ENCODE measurements at places on chromosomes 5 and 9. TPM values are rescaled to one million over a fixed set of nuclear protein-coding genes. Genes with fewer than 3 reads are reported as not detected.

- H3K27ac ChIP-seq = no peak overlapping the region
- H3K36me3 ChIP-seq = no peaks in the 10 kb centered on the region
- H3K4me1 ChIP-seq = peaks cover 6% of the 10 kb centered on the region
- no peak for DNase-seq
- no peak overlapping the region for H3K4me3 ChIP-seq
Observed at GRCh38 chr5:55694152-55694830, 17.8 kb downstream of the SLC38A9 start.

IL5 gene
- total RNA-seq = not detected

DNA sequence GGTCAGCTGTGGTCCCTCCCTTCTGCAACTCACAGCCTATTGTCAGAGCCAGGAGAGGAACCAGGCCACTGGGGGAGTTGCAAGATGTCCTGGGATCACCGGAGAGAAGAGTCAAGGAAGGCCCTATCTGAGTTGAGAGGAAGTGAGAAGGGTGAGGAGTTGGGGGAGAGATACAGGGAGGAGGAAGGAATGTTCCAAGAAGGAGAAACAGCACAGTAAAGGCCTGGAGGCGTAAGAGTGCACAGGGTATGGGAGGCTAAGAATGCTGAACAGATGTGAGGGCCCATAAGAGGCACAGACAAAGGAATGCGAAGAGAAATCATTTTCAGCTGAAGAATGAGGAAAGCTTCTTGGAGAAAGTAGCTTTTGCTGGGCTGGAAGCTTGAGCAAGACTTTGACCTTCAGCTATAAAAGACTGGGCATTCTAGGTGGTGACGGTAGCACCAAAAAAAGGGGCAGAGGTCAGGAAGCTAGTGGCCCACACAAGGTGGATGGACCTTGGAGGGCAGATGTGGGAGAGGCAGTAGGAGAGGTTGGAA lies 21.6 kb upstream of the CSF1R start:
- H3K36me3 ChIP-seq = no peaks in the 10 kb centered on the region
- H3K4me3 ChIP-seq = no peak overlapping the region
- peak overlapping the region; percentile 19 for H3K27ac ChIP-seq
- DNase-seq = no peak
- H3K4me1 ChIP-seq = peaks cover 2% of the 10 kb centered on the region

- no peaks in the 10 kb centered on the region for H3K36me3 ChIP-seq
- no peak overlapping the region for H3K27ac ChIP-seq
- no peak overlapping the region for H3K4me3 ChIP-seq
Observed at GRCh38 chr5:139524446-139524845, 36.7 kb upstream of the UBE2D2 start.

LVRN gene
- total RNA-seq = 0.45 TPM

- no peak for DNase-seq
- no peak overlapping the region for H3K27ac ChIP-seq
Observed at GRCh38 chr5:17103461-17103860, 114.0 kb upstream of the BASP1 start.

DNA sequence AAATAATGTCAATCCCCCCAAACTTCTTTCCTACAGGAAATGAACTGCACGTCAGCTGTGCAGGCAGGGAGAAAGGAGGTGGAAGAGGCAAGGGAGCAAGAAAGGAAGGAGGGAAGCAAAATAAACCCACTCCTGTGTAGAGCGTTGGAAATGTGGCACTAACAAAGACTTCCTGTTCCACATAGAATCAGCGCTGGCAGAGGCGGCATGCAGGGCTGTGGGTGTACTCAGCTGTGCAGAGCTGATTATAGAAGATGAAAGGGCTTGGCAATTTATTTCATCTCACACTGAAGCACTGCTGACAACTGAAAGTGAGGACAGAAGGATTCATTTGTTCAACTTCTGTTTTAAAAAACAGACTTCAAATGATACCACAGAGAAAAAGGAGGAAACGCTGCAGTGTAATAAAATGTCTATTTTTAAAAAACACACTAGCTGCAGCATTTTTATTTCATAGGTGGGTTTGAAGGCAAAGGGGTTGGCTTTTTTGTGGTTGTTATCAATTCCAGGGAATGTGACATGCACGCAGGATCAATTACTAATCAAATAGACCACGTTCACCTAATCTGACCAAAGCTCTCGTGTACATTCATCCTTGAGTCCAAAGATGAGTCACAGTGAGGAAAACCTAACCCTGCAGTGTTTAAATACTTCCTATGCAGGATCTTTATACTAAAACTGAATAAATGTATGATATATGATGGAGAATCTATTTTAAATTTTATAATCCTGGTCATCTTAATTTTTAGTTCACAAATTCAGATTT lies 583.5 kb downstream of the ZNF608 start:
- no peaks in the 10 kb centered on the region for H3K36me3 ChIP-seq
- H3K4me1 ChIP-seq = peaks cover 6% of the 10 kb centered on the region
- H3K27ac ChIP-seq = no peak overlapping the region
- no peak overlapping the region for H3K4me3 ChIP-seq

SPATA31D4 gene
- not detected for total RNA-seq

CCDC187 gene
- total RNA-seq = 2.6 TPM

SLC25A2 gene
- 0.76 TPM for total RNA-seq

GRCh38 chr5:107861565-107861964 lies 190.8 kb upstream of the EFNA5 start:
- DNase-seq = peak; percentile 46
- H3K27me3 ChIP-seq = no peaks in the 10 kb centered on the region
- no peaks in the 10 kb centered on the region for H3K4me1 ChIP-seq
- no peaks in the 10 kb centered on the region for H3K36me3 ChIP-seq
- H3K4me3 ChIP-seq = no peak overlapping the region

DNA sequence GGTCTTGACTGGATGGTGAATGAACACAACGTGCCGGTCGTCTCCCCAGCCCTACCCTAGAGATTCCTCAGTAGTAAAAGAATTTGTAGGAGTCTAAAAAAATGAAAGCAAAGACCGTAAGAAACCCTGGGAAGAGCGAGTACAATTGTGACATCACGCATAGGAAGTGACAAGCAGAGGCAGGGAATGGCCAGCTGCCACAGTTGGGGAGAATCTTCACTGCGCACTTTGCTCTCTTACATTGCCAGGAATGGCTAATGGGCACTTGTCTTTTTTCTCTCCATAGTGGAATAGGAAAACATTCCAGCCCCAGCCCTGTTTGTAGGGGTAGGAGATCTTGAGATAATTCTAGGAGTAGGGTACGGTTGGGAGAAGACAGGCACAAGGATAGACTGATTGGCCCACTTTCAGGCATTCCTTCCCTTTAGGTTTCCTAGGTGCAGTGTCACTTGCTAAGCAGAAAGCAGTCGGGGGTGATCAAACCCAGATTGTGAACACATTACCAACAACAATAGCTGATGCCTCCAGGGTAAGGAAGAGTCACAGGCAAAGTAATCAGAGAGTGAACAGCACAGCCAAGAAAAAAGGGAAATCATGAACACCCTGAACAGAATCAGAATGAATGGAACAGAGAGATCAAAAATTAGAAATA lies 302.7 kb downstream of the MAN2A1 start:
- no peak overlapping the region for H3K27ac ChIP-seq
- H3K27me3 ChIP-seq = no peaks in the 10 kb centered on the region
- no peaks in the 10 kb centered on the region for H3K4me1 ChIP-seq
- H3K36me3 ChIP-seq = no peaks in the 10 kb centered on the region
- DNase-seq = no peak

DNA sequence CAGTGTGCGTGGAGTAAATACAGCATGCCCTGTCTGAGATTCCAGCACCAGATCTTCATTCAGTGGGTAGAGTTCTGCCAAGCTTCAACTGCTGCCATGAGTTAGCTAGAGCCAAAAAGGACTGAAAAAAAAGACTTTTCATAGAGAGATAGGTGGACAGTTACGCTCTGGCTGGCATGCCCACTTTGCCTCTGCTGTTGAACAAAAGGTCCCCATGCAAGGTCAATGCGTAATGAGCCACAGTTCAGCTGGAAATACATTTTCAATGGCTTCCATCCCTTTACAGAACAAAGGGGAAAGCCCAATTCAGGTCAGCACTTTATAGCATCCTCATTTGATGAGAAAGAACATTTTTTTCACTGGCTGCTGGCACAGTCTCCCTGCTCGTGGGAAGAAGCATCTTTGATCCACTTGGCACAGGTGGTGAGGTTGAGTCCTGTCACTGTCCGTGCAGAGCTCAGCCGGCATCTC lies 86.9 kb upstream of the ERCC6L2 start:
- H3K4me1 ChIP-seq = no peaks in the 10 kb centered on the region
- no peaks in the 10 kb centered on the region for H3K36me3 ChIP-seq
- H3K4me3 ChIP-seq = no peak overlapping the region
- DNase-seq = no peak

DNA sequence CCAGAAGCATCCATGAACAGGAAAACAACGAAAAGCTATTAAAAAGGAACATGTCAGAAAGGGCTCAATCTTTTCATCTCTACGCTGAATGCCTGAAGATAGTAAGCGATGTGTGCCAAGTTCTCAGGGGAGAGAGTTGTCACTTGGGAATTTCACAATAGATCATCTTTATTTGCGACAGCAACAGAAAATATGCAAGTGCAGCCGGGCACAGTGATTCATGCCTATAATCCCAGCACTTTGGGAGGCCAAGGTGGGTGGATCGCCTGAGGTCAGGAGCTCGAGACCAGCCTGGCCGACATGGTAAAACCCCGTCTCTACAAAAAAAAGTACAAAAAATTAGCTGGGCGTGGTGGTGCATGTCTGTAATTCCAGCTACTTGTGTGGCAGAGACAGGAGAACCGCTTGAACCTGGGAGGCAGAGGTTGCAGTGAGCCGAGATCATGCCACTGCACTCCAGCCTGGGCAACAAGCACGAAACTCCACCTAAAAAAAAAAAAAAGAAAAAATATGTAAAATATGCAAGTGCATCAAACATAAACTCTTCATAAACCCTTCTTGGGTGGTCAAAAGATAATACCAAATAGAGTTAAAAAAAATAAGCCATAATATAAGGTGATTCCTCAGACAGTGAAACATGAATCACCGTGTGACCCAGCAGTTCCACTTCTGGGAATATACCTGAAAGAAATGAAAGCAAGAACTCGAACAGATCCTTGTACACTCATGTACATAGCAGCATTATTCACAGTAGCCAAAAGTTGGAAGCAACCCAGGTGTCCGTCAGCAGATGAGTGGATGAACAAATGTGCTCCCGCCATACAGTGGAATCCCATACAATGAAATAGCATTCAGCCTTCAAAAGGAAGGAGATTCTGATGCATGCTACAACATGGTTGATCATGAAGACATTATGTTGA lies 16.2 kb downstream of the SFXN1 start:
- H3K4me3 ChIP-seq = no peak overlapping the region
- no peak overlapping the region for H3K27ac ChIP-seq
- H3K27me3 ChIP-seq = no peaks in the 10 kb centered on the region
- no peak for DNase-seq
- H3K4me1 ChIP-seq = no peaks in the 10 kb centered on the region

GRCh38 chr5:27392716-27393115 lies 354.3 kb upstream of the CDH9 start:
- H3K36me3 ChIP-seq = no peaks in the 10 kb centered on the region
- no peak for DNase-seq
- no peaks in the 10 kb centered on the region for H3K27me3 ChIP-seq
- no peaks in the 10 kb centered on the region for H3K4me1 ChIP-seq

LAMC3 gene
- total RNA-seq = 25.5 TPM

JAK2 gene
- 15.0 TPM for total RNA-seq

GRCh38 chr5:33857037-33857436 lies 34.8 kb downstream of the ADAMTS12 start:
- DNase-seq = no peak
- no peak overlapping the region for H3K4me3 ChIP-seq
- H3K36me3 ChIP-seq = no peaks in the 10 kb centered on the region
- H3K27me3 ChIP-seq = no peaks in the 10 kb centered on the region
- H3K4me1 ChIP-seq = no peaks in the 10 kb centered on the region

DNA sequence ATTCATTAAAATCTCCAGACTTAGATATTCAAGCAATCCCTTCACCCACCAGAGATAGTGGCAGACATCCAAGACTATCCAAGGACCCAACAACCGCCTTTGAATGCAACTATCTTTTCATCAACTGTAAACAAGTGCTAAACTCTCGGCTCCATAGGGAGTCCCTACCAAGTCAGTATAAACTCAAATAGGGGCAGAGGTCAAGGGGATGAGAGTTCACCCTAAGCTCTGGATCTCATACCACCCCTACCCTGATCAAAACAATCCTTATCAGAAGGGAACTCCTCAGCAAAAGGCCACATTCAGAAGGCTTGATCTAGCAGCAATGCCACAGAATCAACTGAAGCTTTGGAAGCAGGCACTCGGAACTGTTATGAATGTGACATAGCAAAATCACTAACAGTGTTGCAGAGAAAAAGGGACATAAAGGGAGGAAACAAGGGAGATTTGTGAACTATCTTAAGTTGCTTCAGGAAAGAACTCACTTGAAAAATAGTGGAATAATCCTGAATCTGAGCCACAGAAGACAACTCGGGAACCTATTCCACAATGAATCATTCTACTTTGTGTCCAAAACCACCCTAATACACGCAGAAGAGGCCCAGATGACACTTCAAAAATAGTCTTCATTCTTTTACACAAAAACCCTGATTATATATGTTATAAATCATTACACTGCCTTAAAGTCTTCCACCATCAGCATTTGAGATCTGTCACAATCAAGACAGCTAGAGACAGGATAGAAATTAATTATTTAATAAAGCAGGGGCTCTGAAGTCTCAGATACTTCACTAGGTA lies 49.8 kb downstream of the NR6A1 start:
- no peak for DNase-seq
- no peak overlapping the region for H3K27ac ChIP-seq
- no peak overlapping the region for H3K4me3 ChIP-seq

- no peaks in the 10 kb centered on the region for H3K27me3 ChIP-seq
- peaks cover 10% of the 10 kb centered on the region for H3K4me1 ChIP-seq
- H3K36me3 ChIP-seq = no peaks in the 10 kb centered on the region
- no peak overlapping the region for H3K4me3 ChIP-seq
Observed at GRCh38 chr5:111772456-111773122, 15.6 kb upstream of the NREP start.

DNA sequence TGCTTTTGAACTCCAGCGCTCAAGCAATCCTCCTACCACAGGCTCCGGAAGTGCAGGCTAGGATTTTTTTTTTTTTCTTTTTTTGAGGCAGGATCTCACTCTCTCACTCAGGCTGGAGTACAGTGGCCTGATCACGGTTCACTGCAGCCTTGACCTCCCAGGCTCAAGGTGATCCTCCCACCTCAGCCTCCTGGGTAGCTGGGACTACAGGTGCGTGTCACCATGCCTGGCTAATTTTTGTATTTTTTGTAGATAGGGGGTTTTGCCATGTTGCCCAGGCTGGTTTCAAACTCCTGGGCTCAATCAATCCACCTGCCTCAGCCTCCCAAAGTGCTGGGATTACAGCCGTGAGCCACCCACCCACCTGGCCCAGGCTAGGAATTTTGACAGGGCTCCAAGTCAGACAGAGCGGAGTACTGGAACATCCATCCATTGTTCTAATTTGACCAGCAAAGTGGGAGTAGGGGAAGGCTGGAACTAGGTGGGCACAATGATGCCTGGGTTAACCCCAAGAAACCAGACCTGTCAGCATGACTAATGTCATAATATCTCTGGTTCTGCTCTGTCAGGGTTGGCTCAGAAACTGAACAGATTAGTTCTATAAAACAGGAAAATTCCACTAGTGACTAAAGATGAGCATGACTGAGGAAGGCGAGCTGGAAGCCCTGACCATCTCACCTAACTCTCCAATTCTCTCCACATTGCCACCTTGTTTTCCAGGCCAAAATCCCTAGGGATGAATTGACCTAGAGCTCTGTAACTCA lies 9.2 kb downstream of the ZBTB5 start:
- no peak for DNase-seq
- no peaks in the 10 kb centered on the region for H3K4me1 ChIP-seq
- H3K27me3 ChIP-seq = no peaks in the 10 kb centered on the region
- no peak overlapping the region for H3K27ac ChIP-seq
- no peaks in the 10 kb centered on the region for H3K36me3 ChIP-seq
- H3K4me3 ChIP-seq = no peak overlapping the region

GRCh38 chr5:173290477-173291131 lies 37.6 kb downstream of the STC2 start:
- H3K4me3 ChIP-seq = no peak overlapping the region
- H3K27ac ChIP-seq = no peak overlapping the region
- H3K36me3 ChIP-seq = no peaks in the 10 kb centered on the region
- H3K4me1 ChIP-seq = peaks cover 3% of the 10 kb centered on the region
- peaks cover 3% of the 10 kb centered on the region for H3K27me3 ChIP-seq
